ENCODE measurements at places on chromosomes 3 and 15.

DNA sequence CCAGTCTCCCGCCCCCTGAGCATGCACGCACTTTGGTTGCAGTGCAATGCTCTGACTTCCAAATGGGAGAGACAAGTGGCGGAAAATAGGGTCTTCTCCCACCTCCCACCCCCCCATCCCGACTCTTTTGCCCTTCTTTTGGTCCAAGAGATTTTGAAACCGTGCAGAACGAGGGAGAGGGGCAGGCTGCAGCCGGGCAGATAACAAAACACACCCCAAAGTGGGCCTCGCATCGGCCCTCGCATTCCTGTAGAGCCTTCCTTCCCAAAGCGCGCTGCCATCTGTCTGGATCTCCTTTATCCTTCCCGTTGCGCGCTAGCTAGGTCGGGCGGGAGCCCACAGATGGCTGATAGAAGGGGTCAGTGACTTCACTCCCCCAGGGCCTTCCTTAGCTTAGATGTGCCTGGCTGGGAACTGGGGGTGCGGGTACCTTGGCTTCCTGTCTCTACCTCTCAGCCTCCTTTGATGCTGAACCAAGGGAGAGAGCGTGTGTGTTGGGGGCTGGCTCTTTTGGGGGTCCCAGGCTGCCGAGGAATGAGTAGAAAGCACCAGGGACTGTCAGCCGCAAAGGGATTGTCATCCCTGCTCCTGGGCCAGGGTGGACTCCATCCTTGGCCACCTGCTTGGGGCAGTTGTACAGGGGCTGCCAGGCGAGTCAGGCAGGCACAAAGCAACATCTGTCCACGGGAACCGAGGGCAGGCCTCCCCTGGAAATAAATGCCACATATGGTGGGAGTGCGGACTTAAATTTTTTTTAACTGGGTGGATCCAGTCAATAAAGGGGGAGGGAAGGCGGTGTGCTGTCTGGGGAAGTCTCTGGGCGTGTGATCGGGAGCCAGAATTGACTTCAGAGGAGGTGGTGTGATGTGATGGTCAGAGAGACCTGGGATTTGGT, 1.8 kb downstream of the SMAD3 start:
- no peak for DNase-seq

GRCh38 chr3:145450018-145450682, 710.8 kb downstream of the PLOD2 start:
- DNase-seq: no peak

GRCh38 chr3:191391861-191392808, 61.8 kb upstream of the UTS2B start:
- DNase-seq: no peak

DNA sequence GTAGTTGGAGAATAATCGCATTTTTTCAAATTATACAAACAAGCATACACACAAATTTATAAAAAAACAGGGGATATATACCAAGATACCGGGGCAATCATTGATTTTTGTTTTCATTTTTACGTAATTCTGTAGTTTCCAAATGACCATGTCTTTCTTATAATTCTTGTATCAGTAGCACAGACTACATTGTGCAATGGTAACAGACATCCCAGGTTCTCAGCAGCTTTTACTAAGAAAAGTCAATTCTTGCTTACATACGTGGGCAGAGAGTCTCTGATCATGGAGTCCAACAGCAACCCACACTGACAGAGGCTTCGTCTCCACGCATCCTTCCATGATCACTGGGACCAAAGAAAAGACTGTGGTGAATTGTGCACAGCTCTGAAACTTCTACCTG, 441.3 kb downstream of the TBL1XR1 start:
- no peak for DNase-seq

DNA sequence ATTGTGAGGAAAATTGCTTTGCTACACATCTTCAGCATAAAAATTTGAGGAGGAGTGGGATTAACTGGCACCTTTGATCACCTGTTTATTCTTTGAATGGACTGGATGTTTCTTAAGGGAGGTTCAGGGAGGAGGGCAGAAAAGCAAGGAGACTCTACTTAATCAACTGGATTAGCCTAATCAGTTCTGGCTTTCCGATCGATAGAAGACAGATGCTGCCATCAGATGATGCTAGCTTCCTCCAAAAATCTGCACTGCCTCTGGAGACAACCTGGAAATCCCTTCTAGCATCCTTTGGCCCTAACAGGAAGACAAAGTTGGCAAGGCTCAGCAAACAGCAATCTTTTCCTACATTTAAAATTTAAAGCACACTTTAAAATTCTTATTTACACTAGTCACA, 197.8 kb downstream of the EBLN2 start:
- no peak for DNase-seq

DNA sequence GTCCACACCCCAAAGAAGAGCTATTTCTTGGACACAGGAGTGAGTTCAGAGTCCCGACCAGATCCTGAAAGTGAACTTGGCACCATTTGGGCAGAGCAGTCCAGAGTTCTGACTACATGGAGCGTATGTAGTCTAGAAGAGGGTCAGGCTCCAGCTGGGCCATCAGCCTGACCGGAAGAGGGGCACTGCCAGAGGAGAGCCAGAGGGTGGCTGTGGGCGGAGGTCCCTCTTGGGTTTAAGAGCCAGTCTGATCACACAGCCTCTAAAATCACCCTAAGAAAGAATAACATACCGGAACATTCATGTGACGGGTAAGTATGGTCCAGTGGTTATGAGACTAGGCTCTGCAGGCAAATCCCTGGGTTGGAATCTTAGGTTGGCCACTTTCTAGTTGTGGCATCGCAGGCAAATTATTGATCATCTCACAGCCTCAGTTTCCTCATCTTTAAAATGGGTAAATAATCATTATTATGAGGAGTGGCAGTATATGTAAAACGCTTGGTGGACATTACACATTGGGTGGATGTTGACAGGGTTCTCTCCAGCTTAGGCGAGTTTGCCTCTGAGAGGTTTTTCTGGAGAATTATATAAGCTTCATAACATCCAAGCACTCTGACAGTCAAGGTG, 2.1 kb upstream of the RAP2B start:
- no peak for DNase-seq

GRCh38 chr3:161142486-161142885, 37.3 kb upstream of the B3GALNT1 start:
- DNase-seq: no peak

DNA sequence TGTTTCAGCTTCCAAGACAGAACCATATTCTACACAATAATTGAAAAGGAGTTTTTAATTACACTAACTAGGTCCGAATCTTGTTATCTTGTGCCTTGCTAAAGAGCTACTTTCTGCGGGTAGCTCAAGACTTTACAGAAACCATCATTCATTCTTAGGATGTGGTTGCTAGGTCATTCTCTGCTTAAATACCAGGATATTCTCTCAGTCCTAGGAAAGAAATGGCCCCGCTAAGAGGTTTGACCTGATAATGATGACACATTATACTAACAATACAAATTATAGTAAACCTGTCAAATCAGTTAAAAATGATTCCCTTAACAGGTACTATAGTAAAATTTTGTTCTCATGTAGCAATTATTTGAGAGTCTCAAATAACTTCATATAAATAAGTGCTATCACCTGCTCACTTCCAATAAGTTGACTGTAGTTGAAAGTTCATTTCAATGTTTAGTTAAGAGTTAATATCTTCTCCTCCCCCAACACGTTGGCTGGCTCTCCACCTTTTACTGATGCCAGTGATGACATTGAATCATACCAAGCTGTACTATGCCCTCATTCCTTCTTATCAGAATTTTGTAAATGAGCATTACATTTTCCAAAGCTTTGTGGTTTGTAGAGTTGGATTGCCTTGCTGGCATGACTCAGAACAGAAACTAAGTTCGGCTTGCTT, 3.6 kb upstream of the C3orf85 start:
- no peak for DNase-seq

GRCh38 chr15:60043744-60044435, 39.8 kb downstream of the FOXB1 start:
- DNase-seq: no peak

GRCh38 chr3:143571548-143571947, 276.7 kb downstream of the SLC9A9 start:
- no peak for DNase-seq

All from smooth muscle cell of the brain vasculature (primary cell).